ENCODE measurements at places on chromosomes 1 and 21.

DNA sequence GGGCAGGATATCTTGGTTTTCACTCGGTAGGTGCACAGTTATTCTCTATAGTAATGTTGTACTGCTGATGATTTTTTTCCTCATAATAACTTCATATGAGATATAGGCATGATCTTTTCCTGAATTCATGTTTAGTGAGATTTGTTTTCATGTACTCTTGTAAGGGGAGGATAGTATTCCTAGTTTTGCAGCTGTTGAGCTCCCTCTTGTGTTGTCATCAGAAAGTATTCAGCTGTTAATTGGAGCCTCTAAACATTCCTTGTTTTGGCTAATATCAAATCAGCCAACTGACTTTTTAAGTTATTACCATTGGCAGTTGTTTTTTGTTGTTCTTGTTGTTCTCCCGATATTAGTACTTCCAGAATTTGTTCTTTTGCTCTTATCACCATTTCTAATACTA lies 24.4 kb downstream of the OR10R2 start:
- DNase-seq: no peak

GRCh38 chr1:25651036-25651640 lies 34.5 kb downstream of the MAN1C1 start:
- DNase-seq: no peak

DNA sequence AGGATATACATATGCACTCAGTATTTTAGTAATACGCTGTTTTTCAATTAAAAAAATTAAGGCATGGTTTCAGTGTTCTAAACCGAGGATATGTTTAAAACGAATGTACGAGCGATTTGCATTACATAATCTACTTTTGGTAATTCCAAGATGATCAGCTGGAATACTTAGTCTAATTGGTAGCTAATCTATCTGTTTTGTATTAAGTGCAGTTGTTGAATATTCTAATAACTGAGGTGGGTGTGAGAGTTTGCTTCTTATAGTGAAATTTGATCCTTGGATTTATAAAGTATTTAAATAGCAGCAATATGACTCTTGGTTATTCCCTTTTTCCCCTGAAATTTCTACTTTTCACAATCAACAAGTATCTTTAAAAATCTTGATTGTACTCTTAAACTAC lies 1.3 kb downstream of the RNF2 start:
- no peak for DNase-seq

- no peak for DNase-seq
Measured at GRCh38 chr1:240492832-240493440, 119.0 kb downstream of the GREM2 start.

DNA sequence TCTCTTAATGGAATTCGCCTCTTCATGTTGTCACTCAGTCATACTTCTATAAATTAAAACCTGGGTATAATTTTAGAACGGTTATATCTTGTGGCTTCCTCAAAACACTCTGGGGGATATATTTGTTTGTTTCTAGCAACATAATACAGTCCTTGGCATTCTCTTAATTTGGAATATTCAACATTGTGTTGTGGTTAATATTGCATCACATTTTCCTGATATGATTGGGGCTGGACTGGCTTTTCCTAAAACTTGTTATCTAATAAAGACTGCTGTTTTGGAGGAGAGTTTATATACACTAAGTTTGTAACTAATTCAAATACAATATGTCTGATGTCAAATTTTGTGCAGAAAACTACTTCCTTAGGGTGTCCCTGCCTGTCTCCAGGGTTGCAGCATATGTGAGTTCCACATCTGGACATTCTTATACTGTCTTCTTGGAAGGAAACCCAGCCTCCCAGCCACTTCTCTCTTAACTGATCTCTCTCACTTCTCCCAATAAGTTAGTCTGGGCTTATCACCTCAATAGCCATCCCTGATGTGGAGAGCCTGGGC lies 892.6 kb downstream of the MRPL39 start:
- no peak for DNase-seq

DNA sequence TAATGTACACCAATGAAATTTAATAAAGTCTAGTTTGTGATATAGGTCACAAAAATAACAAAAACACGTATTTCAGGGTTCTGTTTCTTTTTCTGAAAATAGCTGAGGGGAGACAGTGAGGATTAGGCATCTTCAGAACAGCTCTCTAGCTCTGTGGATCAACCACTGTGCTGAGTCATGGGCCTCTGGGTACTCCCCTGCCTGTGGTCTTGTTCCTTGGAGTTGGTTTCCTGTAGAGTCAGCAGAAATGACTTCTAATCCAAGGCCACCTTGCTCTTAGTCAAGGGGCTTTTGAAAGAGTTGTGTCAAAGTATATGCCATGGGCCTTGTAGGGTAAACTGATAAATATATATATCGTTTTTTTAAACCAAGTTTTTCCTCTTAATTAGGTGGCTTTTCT lies 141.8 kb upstream of the ZRANB2 start:
- DNase-seq: no peak

GRCh38 chr1:119537966-119538365 lies 31.0 kb downstream of the HSD3B1 start:
- DNase-seq: no peak

- DNase-seq: no peak
Measured at GRCh38 chr1:145983960-145984830, 12.2 kb downstream of the TXNIP start.

DNA sequence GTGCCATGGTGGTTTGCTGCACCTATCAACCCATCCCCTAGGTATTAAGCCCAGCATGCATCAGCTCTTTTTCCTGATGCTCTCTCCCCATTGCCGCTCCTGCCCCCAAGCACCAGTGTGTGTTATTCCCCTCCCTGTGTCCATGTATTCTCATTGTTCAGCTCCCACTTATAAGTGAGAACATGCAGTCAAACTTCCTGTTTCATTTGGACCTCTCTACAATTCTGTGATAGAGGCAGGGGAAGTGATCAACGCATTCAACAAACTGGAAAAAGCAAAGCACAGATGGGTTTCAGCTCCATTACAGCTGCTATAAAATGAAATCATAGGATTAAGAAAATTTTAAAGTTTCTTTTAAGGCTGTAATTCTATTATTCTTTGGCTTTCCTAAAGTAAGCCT lies 23.3 kb upstream of the CD55 start:
- no peak for DNase-seq

Data from SK-N-MC (cell line).